ENCODE measurements at places on chromosomes 7 and 10.

GRCh38 chr10:107717046-107717445 is 552.5 kb upstream of the SORCS1 start:
- DNase-seq = no peak

- no peak for DNase-seq
These were observed 179.3 kb downstream of the SRPK2 start for GRCh38 chr7:105209433-105209832.

DNA sequence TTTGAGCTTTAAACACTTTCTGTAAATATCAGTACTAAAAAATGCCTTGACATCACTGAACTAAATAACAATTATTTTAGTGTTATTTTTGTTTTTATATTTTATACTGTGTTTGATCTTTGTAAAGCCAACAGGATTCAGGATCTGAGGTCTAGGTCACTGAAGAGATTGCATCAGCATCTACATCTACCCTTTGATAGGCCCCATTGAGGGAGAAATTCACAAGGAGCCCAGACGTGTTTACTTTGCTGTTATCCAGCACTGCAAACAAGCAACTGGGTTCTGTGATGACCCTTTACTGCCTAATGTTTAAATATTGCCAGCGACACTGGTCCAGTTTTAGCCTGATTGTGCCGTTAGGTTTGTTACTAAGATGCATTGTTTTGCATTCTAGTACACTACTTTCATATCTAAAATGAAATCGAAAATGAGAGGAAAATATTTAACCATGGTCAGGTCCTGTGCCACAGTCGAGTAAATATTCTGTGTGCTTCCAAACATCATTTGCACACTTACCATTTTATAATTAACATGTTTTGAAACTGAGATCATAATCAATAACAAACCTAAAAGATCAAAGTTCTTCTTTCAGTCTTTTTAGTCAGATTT is 48.7 kb downstream of the SP8 start:
- no peak for DNase-seq

DNA sequence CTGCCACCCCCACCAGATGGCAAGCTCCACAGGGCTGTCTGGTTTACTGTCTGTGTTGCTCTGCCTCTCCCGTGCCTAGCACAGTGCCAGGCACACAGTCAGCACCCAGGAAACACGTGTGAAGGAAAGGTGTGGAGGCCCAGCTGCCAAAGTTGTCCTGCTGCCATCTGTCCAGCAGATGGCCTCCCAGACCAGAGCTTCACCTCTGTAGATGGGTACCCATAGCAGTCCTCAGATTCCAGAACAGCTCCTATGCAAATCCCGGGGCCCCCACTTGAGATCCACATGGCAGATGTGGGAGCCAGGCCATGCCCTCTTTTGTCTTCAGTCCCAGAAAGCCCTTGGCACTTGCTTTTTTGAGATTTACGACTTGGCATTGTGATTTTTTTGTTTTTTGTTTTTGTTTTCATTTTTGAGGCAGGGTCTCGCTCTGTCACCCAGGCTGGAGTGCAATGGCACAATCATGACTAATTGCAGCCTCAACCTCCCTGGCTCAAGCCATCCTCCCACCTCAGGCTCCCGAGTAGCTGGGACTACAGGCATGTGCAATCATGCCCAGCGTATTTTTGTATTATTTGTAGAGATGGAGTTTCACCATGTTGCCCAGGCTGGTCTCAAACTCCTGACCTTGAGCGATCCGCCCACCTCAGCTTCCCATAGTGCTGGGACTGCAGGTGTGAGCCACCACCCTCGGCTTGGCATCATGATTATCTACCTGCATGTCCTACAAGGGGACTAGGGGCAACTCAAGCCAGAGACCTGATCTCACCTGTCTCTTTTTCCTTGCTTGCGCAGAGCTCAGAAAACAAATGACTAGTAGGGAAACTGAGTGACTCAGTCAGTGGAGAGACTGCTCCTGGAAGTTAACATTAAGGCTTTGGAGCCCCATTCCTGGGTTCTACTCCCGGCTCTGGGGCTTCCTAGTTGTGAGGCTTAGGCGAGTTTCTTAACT is 16.9 kb upstream of the PALD1 start:
- DNase-seq = peak; percentile 24

GRCh38 chr10:87816163-87816897 is 1.7 kb downstream of the ATAD1 start:
- no peak for DNase-seq

DNA sequence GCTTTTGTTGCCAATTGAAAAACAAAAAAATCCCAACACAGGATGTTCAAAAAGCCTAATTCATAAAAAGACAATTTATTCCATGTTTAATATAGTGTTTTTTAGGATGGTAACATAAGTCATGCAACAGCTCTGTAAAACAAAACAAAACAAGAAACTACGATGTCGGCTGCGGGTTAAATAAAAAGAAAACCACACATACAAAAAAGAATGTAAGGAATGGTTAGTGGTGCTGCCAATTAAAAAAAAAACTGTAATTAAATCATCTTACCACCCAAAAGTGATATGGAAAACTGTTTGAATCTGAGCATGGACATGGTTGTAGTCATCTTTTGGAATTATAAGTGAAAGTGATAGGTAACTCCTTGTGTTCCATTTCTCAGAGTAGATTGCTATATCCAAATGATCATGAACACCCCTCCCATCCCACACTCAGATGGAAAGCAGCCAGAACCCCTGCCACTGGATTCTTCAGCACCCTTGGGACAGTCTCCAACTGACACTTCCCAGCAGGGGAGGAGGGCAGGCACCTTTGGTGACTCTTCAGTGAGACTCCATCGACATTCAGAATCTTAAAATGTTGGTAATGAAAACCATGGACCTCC is 14.3 kb upstream of the DAGLB start:
- no peak for DNase-seq

- DNase-seq = no peak
These were observed 24.0 kb upstream of the RHOBTB1 start for GRCh38 chr10:60967854-60968484.

DNA sequence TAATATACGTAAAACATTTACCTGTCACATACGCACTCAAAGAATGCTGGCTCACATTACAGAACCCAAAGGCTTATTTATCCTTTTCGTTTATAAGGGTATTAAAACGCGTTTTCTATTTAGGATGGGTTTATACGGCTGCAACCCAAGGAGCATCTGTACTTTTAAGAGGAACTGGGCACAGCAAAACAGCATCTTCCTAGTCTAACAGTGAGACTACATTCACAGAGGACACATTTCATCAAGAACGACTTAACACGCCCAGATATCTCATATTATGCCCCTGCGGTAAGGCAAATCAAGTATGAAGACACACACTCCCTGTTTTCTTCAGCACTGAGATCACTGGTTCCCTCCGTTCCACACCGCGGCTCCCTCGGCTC is 533 bp upstream of the DMTF1 start:
- no peak for DNase-seq

GRCh38 chr10:88114368-88114767 is 250.9 kb downstream of the PTEN start:
- no peak for DNase-seq

DNA sequence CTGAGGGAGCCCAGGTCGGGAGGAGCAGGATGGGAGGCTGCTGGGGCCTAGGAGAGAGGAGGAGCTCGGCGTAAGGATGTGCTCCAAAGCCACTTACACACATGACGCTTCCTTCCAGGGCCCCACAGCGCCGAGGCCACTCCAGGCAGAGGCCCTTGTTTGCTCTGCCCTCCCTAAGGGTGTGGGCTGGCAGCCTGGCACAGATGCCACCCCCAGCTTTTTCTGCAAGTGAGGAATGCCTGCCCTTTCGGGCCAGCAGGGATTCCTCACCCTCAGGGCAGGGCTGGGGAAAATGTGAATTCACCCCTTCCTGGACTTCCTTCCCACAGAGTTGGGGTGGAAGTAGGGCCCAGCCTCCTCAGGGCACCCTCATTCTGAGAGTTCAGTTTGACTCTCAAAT is 5.6 kb upstream of the AQP1 start:
- DNase-seq = no peak

- no peak for DNase-seq
These were observed at the start of gene MSS51 for GRCh38 chr10:73433538-73433867. TSS of gene MSS51 (minus strand) at chr10:73433561. CDS start at chr10:73428284, 5,277 bp downstream.

All from stimulated activated CD8-positive, alpha-beta memory T cell treated with anti-CD3 and anti-CD28 coated beads, Interleukin-2, amount 100 ng/mL, for 48 hours (primary cell).